ENCODE measurements at places on chromosomes 12 and 14. TPM values are rescaled to one million over a fixed set of nuclear protein-coding genes. Genes with fewer than 3 reads are reported as not detected.

GRCh38 chr12:127607146-127607725 lies 659.7 kb upstream of the TMEM132C start:
- DNase-seq, result no peak

GRCh38 chr14:24695265-24696241 lies 61.6 kb upstream of the GZMB start:
- no peak for DNase-seq

DNA sequence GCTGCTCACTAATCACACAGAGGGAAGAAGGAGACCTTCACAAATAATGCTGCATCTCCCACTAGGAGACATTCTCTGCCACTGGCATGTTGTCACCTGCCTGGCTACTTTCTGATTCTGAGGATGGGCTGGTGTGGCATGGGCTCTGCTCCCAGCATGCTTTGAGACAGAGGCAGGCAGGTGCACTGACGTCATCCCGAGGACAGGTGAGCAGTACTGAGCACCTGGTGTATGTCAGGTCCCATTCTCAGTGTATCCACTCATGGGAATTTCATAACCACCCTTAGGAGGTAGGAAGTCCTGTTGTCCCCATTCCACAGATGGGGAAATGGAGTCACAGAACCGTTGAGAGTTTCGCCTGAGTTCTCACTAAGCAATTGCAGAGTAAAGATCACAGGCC lies 597.9 kb downstream of the VRK1 start:
- DNase-seq, result no peak

Gene FZD10
- total RNA-seq, result not detected

DNA sequence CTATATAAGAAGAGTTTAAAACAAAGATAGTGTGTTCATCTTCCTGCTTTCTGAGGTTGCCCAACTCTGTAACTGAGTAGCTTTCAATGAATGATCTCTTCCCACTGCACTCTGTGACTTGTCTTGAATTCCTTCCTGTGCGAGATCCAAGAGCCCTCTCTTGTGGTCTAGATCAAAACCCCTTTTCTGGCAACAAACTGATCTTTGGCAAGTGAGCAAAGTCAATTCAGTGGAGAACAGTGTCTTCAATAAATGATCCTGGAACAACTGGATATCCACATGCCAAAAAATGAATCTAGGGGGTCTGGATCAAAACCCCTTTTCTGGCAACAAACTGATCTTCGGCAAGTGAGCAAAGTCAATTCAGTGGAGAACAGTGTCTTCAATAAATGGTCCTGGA lies 8.5 kb downstream of the CFAP54 start:
- DNase-seq, result no peak

GRCh38 chr14:60232185-60232584 lies 16.8 kb upstream of the PPM1A start:
- no peak for DNase-seq

DNA sequence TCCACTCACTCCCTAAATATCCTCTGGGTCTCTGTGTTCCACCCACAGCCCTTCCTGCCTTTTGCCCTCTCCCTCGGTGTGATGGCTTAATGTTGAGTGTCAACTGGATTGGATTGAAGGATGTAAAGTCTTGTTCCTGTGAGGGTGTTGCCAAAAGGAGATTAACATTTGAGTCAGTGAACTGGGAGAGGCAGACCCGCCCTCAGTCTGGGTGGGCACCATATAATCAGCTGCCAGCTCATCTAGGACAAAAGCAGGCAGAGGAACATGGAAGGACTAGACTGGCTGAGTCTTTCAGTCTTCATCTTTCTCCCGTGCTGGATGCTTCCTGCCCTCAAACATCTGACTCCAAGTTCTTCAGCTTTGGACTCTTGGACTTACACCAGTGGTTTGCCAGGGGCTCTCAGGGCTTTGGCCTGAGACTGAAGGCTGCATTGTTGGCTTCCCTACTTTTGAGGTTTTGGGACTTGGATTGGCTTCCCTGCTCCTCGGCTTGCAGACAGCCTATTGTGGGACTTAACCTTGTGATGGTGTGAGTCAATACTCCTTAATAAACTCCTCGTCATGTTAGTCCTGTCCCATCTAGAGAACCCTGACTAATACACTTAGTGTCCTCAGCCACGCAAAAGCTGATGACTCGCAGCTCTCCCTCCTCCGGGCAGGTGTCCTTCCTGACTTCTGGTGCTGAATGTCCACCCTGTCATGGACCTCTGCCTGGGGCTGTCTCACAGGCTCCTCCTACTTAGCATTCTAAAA lies 5.9 kb downstream of the DGLUCY start:
- no peak for DNase-seq

- DNase-seq, result no peak
Observed at GRCh38 chr12:43102546-43103264, 449.3 kb downstream of the ADAMTS20 start.

- DNase-seq, result no peak
Observed at GRCh38 chr14:56195704-56196103, 77.5 kb downstream of the PELI2 start.

- no peak for DNase-seq
Observed at GRCh38 chr12:18296201-18296908, 35.0 kb downstream of the PIK3C2G start.

DNA sequence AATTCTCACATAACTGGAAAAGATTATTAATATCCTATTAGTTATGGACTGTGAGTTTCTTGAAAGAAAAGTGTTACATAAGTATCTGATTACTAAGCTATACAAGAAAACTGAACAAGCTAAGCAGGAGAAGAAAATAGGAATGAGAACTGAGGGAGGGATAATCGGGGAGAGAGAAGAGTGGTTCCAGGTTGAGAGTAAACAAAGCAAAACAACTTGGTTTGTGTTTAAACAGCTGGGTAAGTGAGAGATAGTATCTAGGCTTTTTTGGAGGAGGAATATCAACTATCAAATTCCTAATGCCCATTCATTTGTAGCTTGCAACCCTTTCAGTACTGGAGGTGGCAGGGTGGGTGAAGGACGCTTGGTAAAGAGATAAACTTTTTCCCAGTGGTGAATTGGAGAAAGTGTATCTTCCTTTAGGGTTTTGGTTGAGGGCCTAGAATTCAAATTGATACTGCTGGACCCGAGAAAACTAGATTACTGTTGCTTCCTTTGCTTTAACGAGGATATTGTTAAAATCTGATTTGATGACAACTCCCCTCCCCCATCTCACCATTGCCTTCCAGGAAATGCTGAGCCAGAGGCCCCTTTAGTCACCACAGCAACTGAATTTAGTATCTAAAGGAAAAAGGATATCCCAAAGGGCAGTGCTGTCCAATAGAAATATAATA lies 2.0 kb upstream of the SLC2A3 start:
- DNase-seq, result no peak

GRCh38 chr14:69088586-69088985 lies 64.3 kb downstream of the DCAF5 start:
- no peak for DNase-seq

DNA sequence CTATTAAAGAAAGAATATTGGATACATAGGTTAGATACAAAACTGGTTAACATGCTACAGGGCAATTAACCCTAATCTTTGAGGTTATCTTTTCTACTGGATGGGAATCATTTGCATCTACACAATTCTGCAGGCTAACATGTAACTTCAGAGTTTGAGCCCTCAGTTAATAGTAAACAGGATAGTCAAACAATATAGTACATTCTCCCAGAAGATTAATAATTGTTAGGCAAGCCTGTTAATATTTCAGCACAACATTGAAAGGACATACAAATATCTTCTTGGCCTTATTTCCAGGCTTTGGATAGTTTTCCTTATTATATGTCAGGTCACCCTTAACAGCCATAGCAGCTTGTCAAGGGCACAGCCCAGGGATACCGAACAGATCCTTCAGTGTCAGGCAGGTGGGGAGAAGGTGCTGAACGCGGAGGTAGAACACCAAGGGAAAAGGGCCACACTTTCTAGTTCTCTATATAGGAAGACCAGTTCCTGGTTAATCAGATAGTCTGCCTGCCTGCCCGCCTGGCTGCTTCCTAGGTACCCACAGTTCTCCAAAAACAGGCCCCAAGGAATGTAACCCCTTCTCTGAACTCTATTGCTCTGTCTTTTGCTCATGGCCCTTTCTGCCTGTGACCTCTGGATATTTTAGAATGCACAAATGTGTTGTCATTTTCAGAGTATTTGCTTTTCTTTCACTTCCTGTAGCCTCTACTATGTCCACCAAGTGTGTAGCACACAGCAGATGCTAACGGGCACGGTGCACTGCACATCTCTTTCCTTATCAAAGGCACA lies 256.0 kb downstream of the PCNX1 start:
- no peak for DNase-seq

DNA sequence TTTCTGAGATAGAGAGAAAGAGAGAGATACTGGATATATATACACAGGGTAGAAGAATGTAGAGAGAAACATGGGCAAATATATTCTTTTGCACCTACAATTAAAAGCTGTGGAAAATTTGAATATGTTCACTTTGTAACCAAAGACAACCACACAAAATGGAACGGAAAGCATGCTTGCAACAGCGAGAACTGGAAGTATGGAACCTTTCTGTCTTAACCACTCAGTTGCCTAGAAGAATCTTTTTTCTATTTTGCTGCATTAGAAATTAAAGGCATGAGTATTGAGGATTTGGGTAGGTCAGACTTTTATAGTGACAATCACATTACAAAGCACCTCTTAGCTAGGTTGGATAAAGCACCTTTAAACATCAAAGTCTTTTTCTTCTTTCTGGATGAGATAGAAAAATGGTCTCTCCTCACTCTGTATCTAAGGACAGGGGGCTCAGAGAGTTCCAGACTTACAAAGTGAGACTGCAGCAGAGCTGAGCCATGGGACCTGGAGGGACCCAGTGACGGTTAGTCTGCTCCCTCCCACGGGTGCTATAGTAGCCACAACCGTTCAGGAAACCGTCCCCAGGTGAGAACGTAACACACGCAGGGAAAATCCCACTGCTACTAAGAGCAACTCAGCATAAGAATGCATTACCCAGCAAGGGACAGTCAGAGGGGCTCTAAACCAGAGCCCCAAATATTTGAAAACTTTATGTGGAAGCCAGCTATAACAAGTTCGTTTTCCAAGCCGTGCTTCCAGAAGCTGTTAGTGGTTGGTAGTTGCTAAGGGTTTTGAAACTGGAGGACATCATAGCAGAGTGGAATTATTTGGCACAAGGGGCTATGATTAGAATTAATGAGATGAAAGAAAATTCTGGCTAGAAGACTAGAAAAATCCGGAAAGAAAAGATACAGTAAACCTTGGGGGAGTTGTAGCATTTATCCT lies 97.1 kb downstream of the DAD1 start:
- DNase-seq, result no peak

GRCh38 chr12:124125203-124125871 lies 152.3 kb downstream of the ZNF664 start:
- no peak for DNase-seq

- DNase-seq, result no peak
Observed at GRCh38 chr14:88380405-88380804, 5.1 kb upstream of the SPATA7 start.

Gene TIMM9
- 26.6 TPM for total RNA-seq

- DNase-seq, result no peak
Observed at GRCh38 chr14:101962503-101962874, 1.9 kb upstream of the DYNC1H1 start.

Gene CMA1
- total RNA-seq, result 0.46 TPM

DNA sequence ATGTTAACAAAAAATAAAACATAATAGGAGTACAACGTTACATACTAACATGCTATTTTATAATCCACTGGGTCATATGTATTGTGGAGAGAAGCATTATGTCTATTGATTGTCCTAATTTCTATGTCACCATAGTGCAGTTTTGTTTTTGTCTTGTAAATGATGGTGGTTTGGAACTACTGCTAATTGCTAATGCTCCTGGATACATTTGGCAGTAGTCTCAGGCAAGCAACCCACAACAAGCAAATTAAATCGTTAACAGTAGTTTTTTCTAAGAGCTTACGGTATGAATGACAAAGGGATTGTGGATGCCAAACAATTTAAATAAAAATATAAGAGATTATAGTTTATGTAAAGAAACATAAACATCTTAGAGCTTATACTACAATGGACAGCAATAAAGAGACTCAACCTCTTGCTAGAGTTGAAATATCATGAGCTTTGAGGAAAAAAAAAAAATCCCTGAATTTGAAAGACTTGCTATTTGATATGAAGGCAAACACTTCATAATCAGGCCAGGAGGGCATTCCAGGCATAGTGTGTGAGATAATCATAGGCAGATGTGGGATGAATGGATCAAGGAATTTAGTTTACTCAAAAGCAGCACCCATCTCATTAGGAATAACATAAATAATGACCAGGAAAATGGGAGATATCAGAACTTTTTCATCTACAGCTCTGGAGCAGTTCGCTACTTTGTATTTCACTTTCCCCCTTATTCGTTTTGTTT lies 181.3 kb downstream of the CCDC59 start:
- DNase-seq, result no peak

DNA sequence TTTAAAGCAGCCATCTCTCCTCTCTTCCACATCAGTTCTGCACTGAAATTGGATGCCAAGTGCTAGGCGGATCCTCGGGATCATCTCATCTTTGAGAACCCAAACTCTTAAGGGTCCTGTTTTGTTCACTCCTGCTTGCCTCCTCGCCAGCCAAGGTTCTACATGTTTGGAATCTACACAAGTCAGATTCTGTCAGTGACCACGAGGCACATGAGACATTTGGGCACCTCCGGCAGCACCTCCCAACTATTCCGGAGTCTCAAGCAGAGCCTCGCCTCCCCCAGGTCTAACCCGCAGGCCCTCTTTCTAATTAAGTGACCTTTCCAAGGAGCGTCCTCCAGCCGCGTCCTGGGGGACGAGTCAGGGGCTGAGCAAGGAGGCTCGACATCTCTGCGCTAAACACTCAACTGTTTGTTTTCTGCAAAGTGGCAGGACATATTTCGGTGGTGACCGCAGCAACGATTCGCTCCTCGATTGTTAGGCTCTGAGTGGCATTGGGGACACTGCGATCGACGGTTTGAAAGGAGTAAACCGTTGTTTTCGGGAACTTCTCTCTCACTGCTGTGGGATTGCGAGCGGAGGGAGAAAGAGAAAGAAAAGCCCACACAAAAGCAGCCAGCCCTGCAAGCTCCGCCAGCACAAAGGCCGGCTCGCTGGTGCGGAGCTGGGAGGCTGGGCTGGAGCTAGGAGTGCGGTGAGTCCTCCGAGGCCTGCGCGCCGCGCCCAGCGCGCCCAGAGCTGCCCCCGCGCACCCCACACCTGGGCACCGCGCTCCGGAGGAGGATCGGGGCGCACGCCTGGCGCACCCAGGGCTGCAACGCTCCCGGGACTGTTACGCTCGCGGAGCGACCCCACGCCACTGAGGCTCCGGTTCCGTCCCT lies 640 bp downstream of the ARMH4 start:
- no peak for DNase-seq

- DNase-seq, result no peak
Observed at GRCh38 chr12:115456946-115457689, 773.1 kb upstream of the TBX3 start.

Gene HOXC5
- not detected for total RNA-seq

Gene EML5
- total RNA-seq, result 0.24 TPM

- no peak for DNase-seq
Observed at GRCh38 chr12:459050-459429, 699 bp upstream of the B4GALNT3 start.

GRCh38 chr14:99790978-99791376 lies 2.2 kb upstream of the EML1 start:
- no peak for DNase-seq

Gene CLEC7A
- 2.6 TPM for total RNA-seq

DNA sequence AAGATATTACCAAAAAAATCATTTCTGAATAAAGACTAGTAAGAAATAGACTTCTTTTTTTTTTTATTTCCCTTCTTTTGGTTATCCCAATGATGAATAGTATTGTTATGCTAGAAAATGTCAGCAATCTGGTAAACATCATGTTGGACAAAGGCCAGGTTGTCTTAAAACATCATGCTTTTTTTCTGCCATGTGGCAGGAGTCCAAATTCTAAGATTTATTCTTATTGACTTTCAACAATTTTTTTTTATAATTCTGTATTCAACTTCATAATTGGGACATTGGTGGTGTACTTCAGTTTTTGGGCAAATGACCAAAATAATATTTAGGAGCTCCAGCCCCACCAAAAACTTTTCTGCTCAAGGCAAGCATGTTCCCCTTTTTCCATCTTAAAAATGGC lies 10.5 kb downstream of the DCN start:
- DNase-seq, result no peak
